ENCODE measurements at places on chromosomes 1 and 21.
A peak's percentile ranks its signal among the peaks of the same experiment; 100 is the strongest.

DNA sequence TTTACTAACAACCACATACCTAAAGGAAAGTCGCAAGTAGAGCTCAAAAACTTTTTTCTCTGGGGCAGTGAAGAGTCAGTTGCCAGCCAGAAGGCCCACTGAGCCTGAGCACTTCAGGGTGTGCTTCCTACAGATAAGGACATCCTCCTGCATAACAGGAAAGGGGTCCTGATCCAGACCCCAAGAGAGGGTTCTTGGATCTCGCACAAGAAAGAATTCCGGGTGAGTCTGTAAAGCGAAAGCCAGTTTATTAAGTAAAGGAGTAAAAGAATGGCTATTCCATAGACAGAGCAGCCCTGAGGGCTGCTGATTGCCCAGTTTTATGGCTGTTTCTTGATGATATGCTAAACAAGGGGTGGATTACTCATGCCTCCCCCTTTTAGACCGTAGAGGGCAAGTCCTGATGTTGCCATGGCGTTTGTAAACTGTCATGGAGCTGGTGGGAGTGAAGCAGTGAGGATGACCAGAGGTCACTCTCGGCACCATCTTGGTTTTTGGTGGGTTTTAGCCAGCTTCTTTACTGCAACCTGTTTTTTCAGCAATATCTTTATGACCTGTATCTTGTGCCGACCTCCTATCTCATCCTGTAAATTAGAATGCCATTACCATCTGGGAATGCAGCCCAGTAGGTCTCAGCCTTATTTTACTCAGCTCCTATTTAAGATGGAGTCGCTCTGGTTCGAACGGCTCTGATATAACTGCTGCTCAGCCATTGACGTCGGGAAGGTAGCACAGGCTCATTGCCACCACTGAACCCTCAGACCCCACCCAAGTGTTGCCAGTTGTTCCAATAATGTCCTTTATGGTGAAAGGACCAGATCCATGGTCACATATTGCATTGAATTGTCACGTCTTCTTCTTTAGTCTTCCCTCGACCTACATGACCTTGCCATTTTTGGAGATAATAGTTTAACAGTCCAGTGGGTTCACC, 96.6 kb upstream of the ERRFI1 start:
- no peak for DNase-seq

DNA sequence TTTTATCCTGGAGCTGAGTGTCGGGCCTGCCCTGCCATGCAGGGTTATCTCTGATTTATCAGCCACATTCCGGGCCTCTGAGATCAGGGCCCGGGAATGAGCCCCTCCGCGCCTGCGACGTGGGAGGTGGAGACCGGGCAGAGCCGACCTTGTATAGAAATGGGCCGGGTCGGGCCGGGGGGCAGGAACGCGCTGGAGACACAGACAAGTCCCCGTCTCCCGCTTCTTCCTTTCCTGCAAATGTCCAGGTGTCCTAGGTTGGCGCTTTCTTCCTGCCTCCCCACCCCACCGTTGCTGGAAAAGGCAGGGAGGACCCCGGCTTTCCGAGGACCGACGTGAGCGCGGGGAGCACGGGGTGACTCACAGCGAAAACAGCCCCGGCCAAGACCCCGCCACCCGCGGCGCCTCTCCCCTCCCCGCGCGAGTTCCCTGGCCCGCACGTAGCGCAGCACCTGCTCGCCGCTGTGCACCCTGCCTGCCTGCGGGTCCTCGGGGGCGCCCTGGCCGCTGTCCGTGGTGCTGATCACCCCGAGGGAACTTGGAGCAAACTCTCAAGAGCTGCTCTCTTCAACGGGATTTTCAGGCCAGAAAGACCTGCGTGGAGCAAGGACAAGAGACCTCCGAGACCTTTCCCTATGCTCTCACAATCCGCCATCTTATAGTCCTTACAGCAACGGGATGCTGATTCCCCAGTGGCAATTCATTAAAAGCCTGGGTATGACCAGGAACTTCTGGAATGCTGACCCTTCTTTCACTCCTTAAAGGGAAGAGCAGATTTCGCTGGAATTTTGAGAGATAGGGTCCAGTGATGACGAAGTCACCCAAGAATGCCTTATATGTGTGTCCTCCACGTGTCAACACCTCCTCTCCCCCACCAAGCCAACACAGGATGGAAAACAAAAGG, 475 bp upstream of the NPPB start:
- peak; percentile 65 for DNase-seq

GRCh38 chr1:100456880-100457279, 81.1 kb upstream of the GPR88 start:
- no peak for DNase-seq

- no peak for DNase-seq
Observed at GRCh38 chr1:33973799-33974545, 110.1 kb downstream of the HMGB4 start.

DNA sequence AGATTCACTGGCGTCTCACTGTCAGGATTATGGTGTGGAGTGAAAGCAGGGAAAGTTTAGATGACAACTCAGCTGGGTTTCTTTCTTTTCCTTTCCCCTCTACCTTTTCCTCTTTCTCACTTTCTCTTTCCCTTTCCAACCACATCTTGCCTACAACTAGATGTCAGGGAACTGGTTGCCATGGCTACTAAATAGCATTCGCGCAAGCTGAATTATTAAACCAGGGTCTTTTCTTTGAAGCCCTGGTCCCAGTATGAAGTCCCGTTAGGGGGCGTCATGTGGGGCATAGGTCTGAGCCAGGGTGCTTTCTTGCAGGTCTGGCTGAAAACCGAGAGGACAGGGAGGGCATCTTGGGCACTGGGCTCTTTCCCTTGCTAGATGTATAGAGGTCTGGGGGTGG, 168.4 kb upstream of the CACNA1E start:
- no peak for DNase-seq

DNA sequence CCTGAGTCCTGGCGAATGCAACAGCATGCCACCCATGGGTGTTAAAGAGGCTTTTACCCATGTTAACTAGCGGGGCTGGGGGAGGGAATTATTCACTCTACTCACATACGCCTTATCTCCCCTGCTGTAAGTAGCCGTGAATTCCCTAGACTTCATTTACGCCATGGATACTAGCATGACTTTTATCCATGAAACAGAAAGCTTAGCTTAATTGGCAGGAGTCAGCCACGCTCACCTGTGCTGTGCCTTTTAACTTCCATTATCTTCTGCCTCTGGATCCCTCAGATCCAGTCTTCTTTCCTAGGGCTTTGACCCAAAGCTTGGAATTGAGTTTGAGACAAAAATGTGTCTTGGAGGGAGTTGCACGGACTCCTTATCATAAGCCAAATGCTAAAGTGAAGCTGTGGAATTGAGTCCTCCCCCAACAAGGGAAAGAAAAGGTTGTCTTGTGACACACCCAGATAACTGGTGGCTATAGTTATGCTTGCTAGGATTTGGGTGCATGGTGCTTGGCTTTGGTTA, 9.7 kb upstream of the NASP start:
- DNase-seq, result no peak

GRCh38 chr1:245538671-245539070, 383.9 kb downstream of the KIF26B start:
- no peak for DNase-seq

GRCh38 chr1:233355841-233356704, 28.5 kb downstream of the MAP3K21 start:
- no peak for DNase-seq

DNA sequence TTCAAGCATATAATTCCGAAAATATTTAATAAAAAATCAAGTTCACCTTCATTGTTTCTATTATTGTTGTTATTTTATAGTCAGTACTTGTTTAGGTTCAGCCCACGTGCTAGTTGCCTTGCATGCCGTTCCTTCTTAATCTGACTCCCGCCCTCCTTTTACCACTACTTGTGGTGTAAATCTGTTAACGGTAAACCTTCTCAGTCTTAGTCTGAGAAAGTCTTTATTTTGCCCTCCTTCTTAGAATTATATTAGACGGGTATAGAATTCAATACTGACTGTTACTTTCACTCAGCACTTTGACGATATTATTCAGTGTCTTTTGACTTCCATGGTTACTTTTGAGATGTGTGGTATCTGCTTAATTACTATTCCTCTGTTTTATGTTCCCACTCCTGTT, 104.8 kb downstream of the RGL1 start:
- no peak for DNase-seq

DNA sequence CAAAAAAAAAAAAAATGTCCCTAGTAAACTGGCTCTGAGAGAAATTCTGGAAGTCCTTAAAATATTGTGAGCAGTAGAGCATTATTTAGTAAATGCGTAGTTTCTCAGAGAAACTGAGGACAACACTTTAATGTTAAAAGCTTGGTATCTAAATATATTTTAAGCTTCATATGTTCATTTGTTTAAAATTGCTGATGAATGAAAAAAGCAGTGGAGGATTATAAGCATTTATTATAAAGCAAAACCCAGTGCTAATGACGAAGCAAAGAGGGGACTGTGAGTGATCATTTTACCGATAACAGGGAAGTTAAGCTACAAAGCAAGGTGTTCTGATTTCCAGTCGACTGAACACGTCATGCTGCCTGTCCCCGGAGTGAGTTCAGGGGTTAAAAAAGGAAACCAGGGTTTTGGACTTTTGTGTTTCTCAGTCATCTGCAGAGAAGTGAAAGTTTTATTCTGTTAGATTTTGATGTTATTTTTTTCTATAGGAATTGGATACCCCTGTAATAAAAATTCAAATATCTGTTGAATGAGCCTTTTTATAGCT, 64.5 kb upstream of the SCCPDH start:
- no peak for DNase-seq

DNA sequence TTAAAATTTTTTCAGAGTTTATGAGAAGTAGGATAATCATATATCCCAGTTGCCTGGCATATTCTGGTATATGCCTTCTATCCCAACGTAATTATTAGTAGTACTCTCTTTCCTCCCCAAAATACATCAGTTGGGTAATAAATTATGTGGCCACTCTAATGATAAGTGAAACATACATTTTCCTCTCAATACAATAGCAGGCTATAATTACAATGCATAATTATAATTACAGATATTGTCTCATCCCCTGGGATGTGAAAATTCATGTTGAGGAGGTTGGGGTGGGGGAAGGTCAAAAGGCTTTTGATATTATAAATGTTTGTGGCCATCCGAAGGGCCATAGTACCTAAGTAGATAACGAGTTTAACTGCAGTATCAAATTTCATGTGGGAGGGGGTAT, 277.1 kb downstream of the ST6GALNAC3 start:
- DNase-seq, result no peak

DNA sequence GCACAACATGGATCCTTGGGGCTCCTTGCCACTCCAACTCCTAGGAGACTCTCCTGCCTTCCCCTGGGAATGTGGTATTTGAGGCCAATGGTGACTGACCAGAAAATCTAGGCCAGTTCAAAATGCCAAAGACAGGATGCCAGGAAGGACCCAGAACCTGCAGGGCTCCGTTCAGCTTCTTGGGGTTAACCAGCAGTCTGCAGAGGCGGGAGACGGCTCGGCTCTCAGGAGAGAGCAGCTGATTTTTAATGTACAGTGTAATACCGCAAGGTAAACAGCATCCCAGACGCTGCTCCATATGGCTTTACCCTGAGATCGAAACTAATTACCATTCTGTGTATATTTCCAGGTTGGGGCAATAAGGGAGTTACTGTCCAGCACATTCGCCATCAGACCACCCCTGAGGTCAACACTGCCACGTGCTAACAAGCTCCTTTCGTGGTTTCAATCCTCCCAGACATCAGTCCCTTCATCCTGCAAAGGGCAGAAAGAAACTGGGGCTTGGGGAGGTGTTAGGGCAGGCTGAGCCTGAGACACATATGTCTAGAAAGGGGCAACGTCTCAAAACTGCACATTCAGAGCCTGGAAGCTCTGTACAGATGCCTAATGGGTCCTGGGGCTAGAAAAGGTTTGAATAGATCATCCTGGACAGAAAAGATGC, 16.7 kb downstream of the ITPKB start:
- DNase-seq, result no peak

GRCh38 chr1:100613817-100614559, 76.0 kb downstream of the GPR88 start:
- DNase-seq, result no peak

- DNase-seq, result no peak
Observed at GRCh38 chr1:33366762-33367484, 46.0 kb upstream of the A3GALT2 start.

DNA sequence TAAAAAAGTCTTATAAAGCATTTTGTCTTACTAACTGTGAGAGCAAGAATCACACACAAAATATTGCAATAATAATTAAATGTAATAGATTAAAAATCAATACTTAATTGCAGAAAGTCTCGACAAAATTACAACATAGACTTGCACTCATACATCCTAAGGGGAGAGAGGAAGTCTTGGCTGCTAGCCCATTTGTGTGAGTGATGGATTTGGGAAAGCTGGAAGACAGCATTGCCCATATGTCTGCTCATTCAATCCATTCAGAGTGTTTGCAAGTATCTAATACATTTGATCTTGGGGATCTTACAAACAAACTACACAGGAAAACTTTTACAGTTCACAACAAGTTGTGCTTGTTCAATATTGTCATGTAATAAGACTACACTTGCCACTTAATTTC, 140.5 kb downstream of the COL11A1 start:
- DNase-seq, result no peak

DNA sequence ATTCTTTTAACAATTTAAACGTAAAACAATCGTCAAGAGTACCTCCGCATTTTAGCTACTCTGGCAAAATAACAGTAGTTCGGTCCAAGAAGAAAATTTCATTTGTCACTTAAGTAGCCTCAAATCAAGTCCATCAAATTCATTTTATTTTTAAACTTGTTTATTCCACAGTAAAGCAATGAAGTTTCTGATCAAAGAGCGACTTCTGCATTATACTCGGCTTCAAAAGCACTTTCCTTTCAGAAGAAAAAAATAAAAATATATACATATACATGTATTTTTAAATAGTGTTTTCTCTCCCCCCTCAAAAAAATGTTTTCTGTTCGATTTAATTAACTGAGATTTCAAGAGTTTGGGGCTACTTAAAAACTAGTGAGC, 115.0 kb downstream of the RERE start:
- DNase-seq, result no peak

DNA sequence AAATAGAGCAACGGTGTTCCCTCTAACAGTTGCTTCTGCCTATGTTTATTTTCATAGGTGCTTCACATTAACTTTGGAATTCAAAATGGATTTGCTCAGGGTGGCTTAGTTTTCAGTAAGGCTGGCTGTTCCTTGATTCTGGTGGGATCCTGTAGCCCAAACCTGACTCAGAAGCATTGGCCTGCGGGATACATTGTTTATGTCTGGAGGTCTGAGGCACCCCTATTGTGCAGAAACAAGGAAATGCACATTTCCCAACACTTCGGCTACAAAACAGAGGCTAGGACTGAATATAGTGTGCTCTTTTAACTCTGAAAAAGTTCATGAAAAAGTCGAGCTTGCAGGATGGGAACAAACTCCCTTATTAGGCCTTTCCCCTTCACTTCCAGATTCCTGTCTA, 133.8 kb upstream of the F3 start:
- DNase-seq, result no peak

Measured in activated B cell treated with CpG ODN at 0.5 μM for 24 hours (primary cell).